Osteoblast (primary cell): ENCODE measurements at places on chromosomes 5 and 9. TPM values are rescaled to one million over a fixed set of nuclear protein-coding genes. Genes with fewer than 3 reads are reported as not detected.

The FAT2 gene
- 0.36 and 0.59 TPM in 2 replicates for total RNA-seq

The FYB1 gene
- under 0.01 TPM in 1 of 2 replicates, not detected in the other for total RNA-seq

The ENTREP1 gene
- total RNA-seq, result under 0.01 TPM in 2 replicates

DNA sequence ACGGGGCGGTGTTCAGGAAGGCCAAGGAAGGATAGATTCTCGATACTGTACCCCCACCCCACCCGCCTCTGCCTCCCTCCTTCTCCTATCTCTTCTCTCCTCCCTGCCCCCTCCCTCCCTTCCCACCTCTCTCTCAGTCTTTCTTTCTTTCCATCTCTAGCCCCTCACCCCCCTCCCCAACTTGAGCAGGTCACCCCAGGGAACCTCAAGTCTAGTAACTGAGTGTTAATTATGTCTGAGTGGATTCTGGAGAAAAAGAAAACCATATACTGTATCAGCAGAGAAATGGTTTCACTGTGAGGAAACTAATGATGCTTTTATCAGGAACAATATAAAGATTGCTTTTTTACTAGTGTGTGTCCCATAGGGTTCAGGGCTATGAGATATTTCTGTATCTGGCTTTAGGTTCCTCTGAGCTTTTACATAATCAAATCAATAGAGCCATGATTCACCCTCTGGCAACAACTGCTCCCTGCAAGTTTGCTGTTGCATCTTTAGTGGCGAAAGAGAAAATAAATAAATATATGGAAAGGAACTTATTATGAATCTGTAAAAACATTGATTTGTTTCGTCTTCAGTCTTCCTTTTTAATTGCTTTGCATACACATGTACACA, 639.7 kb downstream of the CCDC171 start:
- DNase-seq, result no peak

DNA sequence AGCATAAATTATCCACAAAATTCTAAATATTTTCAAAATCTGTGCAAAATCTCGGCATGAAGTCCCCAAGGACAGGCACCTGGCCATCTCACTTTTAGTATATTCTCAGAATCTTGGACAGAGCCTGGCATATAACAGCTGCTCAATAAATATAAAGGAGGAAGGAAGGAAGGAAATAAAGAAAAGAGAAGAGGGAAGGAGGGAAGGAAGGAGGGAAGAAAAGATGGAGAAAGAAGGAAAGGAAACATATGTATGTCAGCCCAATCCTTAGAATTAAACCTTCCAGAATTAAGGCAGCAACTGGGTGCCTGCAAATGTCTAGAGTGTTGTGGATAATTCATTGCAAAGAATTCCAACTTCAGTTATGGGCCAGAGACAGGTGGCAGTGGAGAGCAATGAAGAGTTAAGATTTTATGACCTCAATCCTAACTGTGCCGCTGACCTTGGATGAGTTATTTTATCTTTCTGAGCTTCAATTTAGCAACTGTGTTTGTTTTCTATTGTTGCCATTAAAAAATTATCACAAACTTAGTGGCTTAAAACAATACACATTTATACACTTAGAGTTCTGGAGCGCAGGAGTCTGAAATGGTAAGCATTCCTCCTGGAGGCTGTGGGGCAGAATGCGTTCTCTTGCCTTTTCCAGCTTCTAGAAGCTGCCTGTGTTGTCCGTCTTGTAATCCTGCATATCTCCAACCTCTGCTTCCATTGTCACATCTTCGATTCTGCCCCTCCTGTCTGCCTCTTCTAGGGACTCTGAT, 200.9 kb upstream of the MSX2 start:
- DNase-seq, result no peak

DNA sequence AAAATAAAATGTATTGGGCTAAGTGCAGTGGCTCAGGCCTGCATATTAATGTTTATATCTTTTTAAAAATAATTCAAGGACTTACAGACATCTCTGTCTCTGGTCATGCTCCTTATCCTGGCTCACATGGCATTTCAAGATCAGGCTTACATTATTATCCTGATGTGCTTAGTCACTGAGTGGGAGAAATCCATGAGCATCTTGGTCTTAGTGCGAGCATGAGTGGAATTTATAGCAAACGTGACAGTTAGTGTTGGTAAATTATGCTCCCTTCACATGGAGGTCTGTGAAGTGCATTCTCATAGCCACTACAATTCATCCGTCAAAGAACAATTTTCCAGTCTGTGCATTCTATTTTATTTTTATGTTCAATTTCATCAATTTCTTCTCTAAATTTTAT, 237.8 kb upstream of the EDIL3 start:
- no peak for DNase-seq

DNA sequence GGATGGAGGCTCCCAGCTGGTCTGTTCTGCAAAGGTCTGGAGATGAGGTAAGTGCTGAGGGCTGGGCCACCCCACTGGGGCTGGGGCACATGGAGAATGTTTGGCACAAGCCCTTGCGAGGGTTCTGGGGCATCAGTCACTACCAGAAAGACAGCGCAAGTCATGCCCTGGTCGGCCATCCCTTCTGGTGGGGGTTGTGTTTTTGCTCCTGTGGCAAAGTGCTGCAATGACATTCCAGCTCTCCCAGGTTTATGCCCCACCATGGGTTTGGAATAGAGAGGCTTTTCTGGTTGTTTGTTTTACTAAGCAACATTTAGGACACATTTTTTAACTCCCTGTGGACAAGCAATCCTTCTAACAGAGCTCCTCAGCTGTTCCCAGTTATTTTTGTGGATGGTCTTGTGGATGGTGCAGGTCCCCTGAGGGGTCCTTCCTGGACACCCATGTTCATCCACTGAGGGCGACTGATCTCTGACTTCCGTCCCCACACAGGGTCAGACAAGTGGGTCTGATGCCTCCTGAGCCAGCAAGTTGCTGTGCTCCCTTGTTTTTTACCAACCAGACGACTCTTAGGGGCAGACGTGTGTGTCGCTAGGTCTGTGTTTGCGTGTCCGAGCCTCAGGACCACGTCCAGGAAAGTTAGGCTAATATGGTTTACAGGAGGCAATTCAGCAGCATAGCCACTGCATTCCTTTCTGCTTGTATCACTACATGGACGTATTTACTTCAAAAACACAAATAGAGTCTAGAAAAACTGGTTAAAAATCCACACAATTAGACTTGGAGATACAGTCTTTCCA, 64.9 kb upstream of the ECM2 start:
- DNase-seq, result peak; percentile 88
